Type B pancreatic cell (in vitro differentiated cells): ENCODE measurements at places on chromosomes 13 and 19.

DNA sequence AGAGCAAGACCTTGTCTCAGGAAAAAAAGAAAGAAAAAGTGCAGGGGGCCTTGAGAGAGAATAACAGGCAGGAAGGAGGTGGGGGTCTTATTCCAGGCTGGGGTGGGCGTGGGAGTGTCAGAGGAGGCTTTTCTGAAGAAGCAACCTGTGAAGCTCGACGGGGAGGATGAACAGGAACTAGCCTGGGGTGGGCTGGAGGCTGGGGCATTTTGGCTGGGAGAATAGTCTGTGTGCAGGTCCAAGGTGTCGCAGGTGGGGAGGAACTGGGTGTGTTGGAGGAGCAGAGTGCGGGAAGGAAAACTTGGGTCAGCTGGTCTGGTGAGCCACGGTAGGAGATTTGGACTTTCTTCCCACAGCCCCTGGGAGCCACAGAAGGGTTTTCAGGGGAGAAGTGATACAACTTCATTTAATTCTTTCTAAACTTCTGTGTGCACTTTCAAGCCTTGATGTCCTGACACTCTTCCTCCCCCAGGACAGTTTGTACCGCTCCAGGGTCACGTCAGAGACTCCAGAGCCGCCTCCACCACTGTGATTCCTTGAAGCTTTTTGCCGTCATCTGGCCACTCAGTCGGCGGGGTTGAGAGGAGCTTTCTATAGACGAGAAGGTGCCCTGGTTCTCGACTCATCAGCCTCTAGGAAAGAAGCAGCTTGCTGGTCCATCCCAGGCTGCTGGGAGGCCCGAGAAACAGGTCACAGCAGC, 138.7 kb downstream of the SIPA1L3 start:
- no peak for DNase-seq

DNA sequence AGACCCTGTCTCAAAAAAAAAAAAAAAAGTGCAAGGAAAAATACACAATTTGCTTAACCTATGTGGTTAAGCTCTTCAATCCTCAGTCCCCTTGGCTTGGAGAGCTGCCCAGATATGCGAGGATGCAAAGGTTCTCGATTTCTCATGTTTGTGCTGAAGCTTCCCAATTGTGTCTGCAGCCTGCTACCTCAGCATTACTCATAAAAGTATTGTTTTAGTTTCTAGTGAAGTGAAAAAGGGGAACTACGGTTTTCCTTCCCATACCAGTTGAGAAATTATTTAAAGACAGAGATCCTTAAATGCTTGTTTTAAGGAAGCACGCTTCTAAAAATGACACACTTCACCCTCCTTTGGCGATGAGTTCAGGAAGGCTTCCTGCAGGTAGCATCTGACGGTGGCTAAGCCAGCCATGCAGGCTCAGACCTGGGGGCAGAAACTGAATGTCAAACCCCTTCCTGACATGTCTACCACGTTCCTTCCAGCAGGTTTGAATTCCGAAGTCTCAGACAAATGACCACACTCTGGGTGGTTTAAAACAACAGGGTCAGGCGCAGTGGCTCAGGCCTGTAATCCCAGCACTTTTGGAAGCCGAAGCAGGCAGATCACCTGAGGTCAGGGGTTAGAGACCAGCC, 47.9 kb downstream of the RUBCNL start:
- no peak for DNase-seq

DNA sequence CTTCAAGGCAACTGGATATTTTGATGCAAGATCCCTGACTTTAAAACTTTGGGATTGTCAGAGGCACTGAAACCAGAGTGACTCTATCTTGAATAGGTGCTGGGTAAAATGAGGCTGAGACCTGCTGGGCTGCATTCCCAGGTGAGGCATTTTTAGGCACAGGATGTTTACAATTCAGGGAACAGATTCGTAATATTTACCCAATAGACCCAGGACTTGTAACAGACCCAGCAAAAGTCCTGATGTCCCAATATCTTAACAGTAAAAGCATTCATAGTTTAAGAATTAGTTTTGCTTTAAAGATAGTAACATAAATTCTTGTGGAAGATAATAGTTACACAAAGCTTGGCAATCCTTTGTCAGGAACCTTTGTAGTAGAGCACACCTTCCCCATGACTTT, 166.2 kb downstream of the FGF14 start:
- DNase-seq: no peak

DNA sequence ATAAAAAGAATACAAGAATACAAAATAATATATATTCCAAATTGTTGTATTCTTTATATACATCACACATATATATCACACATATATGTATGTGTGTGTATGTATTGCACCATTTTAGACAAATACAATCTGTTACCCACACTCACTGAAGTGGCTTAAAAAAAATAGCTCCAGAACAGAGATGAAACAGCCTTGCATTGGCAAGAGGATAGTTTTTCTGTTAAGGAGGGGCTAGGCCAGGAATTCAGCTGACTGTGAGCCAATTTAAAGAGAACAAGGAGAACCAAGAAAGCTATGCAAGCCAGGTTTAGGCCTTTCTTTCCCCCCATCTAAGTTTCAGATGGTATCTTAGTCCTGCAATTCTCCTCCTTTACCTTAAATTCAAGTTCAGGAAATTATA, 257.5 kb downstream of the MZT1 start:
- DNase-seq: no peak

- no peak for DNase-seq
Observed at GRCh38 chr19:2495130-2495641, 19.3 kb downstream of the GADD45B start.

GRCh38 chr13:109243311-109243951, 543.0 kb downstream of the IRS2 start:
- no peak for DNase-seq

DNA sequence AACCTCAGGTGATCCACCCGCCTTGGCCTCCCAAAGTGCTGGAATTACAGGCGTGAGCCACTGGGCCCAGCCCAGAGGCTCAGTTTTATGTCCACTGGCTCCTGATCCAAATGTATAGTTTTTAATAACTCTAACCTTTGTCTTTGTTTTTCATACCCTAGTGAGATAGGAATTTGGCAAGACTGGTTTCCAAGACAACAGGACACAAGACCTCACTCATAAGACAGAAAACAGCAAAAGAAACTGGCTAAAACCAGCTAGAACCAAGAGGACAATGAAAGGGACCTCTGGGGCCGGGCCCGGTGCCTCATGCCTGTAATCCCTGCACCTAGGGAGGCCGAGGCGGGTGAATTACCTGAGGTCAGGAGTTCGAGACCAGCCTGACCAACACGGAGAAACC, 27.6 kb downstream of the CPT1C start:
- DNase-seq: no peak

- no peak for DNase-seq
Observed at GRCh38 chr13:38967446-38967845, 23.2 kb downstream of the STOML3 start.

DNA sequence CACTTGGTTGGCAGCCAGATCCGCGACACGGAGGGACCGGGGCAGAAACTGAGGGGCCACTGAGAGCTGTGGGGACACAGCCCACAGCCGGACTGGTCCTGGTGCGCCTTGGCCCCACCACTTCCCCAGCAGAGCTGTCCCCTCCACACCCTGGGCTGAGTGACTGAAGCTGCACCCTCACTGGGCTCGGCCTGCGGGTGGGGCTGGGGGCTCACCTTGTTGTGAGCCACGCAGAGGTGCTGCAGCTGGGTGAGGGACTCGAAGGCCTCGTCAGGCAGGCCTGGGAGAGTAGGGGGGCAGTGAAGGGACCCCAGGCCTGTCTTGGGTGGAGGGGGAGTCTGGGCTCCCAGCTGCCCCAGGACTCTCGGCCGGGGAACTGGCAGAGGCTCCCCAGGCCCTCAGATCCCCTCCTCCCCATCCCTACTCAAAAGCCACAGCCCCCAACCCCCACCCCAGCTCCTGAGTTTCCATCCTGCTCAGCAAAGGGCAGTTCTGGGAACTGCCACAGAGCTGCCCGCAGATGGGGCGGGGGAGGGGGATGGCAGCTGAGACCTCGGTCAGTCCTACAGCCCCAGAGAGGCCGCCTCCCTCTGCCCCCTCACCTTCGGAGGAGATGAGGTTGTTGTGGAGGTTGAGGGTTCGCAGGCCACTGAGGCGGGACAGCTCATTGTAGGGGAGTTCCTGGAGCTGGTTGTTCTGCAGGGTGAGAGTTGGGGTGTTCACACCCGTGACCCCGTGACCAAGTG, 2.3 kb downstream of the PODNL1 start:
- no peak for DNase-seq

GRCh38 chr19:5903056-5903623, 450 bp downstream of the NDUFA11 start:
- DNase-seq: no peak

DNA sequence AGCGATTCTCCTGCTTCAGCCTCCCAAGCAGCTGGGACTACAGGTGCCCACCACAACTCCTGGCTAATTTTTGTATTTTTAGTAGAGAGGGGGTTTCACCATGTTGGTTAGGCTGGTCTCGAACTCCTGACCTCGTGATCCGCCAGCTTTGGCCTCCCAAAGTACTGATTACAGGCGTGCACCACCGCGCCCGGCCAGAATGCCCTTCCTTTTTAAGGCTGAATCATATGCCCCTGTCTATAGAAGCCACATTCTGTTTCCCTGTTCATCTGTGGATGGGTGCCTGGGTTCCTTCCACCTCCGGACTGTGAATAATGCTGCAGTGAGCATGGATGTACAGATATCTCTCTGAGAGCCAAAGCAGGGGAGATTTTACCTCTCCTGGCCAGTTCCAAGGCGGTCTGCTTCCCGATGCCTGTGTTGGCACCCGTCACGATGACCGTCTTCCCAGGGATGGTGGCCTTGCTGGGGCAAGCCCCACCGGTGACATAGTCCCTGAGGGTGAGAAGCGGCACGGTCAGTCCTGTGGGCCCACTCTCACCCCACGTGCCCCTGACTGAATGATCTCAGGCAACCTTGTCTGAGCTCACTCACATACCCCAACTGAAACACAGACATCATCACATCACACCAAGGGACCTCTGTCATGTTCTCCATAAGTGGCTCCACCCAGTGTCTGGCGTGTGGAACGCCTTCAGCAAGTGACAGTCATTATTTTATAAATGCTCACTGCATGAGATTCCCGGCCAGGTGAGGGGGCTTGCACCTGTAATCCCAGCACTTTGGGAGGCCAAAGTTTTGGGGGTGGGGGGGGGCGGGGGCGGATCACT, 4.0 kb downstream of the RDH13 start:
- DNase-seq: no peak
